Activated naive CD4-positive, alpha-beta T cell treated with anti-CD3 and anti-CD28 coated beads, Interleukin-2, amount 10 ng/mL, durations not matched to agents 7 days and 5 days (primary cell): ENCODE measurements at places on chromosomes 1 and 21.

DNA sequence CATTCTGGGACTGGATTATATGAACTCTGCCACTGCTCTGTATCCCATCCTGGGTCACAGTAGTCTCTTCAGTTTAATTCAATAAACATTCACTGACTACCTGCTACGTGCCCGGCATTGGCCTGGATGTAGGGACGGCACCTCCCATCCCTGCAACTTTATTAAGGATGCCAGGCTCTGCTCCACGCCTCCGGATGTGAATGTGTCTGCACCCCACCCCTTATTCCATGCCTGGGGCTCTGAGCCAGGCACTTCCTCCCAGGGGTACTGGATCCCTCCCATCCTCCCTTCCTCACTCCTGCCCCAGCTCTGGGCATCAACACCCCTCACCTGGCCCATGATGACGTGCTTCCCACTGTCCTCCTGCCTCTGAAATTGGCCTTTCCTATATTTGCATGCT, 53.7 kb downstream of the KCNN3 start:
- DNase-seq = no peak

DNA sequence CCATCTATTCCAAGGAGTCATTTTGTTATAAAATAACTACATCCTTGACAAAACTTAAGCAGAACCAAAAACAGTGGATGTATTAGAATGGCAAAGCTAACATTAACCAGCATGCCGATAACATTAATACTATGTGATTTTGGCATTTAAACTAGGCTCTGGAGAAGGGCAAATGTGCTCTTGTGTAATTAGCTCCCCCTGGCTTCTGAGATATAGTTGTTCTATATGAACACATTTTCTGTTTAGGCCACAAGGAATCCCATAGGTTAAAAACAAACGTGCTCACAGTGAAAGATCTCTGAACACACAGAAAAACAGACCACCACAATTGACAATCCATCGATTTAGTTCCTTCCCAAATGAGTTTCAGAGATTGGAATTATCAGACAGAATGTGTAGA, 57.4 kb upstream of the TARS2 start:
- no peak for DNase-seq

GRCh38 chr1:27602462-27603308, 1.3 kb downstream of the AHDC1 start:
- peak; percentile 65 for DNase-seq

GRCh38 chr1:30911059-30911954, 2.7 kb upstream of the SDC3 start:
- peak; percentile 74 for DNase-seq

- DNase-seq = no peak
Observed at GRCh38 chr1:238265866-238266265, 375.1 kb upstream of the ZP4 start.

- no peak for DNase-seq
Observed at GRCh38 chr1:102821707-102822106, 286.6 kb downstream of the COL11A1 start.

- DNase-seq = no peak
Observed at GRCh38 chr21:15442743-15443469, 286.9 kb upstream of the USP25 start.

DNA sequence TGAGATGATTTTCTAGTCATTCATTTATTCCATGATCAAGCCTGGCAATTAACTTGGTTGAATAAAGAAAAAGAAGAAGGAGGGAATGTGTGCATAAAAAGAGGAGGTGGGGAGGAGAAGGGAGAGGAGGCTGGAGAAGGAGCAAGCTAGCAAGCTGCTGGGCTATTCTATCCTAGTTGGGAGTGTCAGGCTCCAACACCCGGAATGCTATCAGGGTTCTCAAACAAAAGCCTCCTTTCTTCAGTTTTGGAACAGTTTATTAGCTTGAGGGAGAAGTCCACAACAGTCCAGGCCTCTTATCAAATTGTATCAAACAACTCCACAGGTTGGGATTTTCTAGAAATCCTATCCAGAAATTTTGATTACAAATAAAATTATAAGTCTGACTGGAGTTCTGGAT, 80.0 kb downstream of the BCAR3 start:
- no peak for DNase-seq

DNA sequence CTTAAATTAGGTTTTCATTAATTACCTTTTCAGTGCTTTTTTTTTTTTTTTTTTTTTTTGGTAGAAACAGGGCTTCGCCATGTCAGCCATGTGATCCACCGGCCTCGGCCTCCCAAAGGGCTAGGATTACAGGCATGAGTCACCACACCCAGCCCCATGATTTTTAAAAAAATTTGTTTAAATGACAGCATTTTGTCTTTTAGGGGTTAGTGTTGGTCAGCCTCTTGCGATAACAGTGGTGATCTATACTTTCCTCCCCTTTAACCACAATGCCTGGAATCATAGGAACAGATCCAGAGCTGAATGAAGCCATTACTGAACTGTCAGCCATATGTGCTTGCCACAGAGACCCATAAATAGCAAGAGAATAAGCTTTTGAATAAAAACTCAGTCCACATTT, 73.9 kb downstream of the CACHD1 start:
- no peak for DNase-seq

DNA sequence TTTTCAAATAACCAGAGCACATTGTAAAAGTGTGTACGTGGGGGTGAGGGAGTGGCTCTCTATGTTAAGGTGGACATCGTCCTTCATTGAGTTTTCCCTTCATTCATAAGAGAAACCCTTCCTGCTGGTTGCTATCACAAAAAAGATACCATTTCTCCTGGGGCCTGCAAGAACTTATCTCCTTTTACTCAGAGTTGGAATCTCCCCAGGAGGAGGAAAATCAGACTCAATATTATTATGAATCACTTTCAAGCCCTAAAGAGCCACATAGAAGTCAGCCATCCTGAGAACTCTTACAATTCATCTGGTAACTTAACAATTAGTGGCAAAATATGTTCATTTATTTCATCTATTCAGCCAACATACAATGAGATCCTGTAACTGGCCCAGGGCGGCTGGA, 27.1 kb upstream of the TGFBR3 start:
- no peak for DNase-seq

- DNase-seq = peak; percentile 3
Observed at GRCh38 chr21:46005081-46005480, 23.5 kb downstream of the COL6A1 start.

DNA sequence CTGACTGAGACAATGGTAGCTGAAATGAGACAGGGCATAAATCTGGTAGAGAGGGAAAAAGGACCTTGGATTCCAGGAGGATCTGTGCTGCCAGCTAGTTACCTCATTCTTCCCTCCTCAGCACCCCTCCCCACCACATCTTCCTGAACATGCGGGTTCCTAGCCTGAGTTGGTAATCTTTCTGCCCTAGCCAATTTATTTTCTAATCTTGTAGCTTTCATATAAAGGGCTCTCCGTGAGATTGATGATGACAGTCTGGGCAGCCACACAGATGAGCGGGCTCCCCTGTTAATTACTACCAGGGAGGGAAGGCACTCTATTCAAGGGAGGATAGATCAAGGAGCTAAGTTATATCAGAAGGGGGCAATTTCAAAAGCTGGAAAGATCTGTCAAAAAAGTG, 20.2 kb downstream of the ARHGEF11 start:
- DNase-seq = no peak

DNA sequence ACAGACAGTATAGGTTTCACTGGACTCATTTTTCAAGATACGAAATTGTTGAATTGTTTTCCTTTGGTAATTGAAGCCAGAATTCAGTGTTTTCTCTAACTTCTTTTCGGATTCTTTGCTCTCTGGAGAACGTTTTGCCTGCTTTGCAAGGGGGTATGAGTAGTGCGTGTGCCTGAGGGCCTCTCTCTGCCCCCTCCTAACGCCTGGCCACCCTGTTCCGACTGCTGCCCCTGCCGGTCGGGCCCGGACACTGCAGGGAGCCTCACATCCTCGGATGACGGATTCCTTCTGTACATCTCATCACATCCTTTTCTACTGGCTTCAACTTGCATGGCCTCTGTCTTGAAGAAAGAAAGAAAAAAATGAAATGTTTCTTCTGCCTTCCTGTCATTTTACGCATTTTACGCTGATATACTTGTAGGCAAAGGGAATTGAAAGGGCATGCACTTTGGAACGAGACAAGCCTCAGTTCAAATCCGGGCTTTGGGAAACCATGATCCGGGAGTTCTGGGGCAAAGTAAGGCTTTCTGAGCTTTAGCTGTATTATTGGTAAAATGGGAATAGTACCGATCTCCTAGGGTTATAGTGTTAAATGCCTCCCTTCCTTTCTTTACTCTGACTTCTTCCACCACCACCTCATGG, 65.1 kb downstream of the DISC1 start:
- no peak for DNase-seq

GRCh38 chr1:63976006-63976405, 202.2 kb downstream of the ROR1 start:
- no peak for DNase-seq

- peak; percentile 84 for DNase-seq
Observed at GRCh38 chr1:116817582-116818064, 63.4 kb downstream of the CD2 start.

DNA sequence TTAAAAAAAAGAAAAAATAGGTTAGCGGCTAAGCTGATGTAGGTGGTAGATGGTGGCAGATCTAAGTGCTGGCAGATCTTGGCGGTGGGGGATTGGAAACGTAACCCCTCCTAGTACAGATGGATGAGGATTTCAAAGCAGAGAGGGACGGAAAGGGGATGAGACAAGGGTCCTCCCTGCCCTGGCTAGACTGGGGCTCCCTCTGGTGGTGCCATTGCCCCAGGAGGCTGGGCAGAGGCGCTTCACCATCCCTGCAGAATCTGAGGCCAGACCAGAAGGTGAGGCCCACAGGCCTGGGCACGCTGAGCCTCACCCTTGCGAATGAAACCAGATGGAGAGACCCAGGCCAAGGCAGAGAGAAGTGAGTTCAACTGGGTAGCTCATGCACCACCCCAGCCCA, 7.0 kb upstream of the PLEKHA6 start:
- DNase-seq = no peak

DNA sequence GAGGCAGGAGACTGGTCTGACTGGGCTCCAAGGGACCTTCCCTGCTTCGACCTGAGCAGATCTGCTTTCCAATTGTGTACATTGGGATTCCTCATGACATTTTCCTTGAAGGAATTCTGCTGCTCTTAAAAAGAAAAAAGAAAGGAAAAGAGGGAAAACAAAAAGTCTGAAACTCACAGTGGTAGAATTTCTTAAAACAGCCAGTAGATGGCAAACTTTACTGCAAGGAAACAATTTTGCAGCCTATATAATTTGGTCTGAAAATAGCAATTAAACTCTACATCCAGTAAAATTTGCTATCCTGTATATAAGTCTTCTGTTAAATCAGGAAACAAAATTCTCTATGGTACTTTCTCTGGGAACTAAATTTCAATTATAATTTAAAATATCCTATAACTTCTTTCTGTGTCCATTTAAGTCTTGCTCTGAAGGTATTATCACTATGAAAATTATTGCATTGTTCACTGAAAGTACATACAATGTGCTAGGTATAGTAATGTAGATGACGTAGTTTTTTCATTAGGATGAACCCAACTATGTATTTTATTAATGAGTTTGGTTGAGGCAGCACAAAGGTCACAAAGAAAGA, 59.8 kb downstream of the CRB1 start:
- no peak for DNase-seq

DNA sequence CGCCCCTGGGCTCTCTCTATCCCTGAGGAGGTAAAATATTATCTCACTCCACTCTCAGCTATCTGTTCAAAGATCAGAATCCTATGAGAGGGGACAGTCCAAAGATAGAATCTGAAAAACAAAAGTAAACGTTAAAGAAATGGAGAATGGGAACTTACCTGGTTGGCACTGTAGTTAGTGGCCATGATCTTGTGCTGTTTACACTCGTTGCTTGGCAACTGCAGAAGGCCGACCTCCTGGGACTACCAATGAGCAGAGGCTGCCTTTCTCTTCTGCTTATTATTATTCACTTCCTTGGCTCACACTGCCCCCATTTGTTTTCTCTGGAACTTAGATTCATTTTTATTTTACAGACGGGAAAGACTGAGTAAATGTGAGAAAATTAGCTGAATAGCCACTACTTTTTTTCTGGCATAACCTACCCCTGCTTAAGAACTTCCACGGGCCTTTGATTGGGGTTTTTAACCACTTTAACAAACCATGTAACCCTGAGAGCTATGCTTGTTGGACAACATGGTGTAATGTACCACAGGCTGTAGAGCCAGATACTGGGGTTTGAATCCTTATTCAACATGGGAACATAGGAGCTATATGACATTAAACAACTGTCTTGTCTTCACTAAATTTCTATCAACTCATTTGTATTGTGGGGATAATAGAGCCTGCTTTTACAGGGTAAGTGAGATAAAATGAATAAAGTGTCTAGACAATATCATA, at the start of gene CFAP126:
TSS of gene CFAP126 (minus strand) at position 193 of the 717 bp plus-strand sequence. CDS start at position 185, 8 bp downstream.
- peak; percentile 59 for DNase-seq

DNA sequence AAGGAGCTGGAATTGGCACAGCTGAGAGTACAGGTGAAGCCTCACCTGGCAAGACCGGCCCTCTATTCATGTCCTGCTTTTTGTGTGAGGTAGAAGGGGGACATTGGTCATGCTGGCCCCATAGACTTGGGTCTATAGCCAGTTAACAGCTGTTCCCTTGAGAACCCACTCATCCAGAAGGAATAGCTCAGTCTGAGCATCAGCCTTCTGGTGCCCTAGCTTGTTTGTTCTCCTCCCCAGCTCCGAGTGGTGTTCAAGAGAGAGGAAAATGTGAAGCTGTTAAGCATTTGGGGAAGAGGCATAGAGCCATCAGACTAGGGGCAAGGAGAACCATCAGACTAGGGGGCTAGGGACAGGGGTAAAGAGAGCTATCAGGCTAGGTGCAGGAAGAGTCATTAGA, 290.9 kb downstream of the SIPA1L2 start:
- no peak for DNase-seq

DNA sequence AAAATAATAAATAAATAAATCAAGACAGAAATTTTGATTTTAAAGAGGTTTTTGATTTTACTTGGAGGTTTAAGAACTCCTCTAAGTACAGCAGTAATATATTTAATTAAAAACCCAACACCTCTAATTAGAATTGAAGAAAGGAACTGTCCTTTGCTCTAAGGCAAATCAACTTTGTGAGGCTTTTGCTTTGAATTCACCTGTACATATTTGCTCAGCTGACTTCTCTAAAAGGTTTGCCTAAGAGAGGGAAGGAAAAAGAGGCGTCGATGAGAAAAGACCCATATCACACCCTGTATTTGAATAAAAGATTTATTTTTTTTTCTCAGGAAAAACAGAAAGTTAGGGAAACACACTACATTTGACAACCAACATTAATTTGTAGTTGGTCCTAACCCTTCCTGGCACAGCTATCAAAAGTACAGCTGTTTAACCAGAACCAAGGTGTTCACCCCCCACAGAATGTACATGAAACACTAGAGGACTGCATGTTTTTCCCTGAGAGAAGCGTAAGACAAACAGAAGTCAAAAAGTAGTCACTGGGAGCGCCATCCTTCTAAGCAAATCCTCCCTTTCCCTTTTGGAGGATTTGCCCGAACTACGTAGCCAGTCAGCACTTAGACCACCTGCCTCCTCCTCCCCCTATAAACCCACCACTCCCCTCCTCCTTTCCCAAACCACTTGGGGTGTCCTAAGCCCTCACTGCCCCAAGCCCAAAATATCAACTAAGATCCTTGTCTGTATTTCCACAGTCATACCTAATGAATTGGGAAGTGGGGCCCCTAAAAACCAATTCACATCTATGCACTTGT, 4.9 kb downstream of the MCL1 start:
- no peak for DNase-seq
